Hematopoietic multipotent progenitor cell treated with erythropoietin and hydrocortisone succinate and interleukin-3 and kit ligand, for 17 days (in vitro differentiated cells): ENCODE measurements at places on chromosomes 7 and 10.

DNA sequence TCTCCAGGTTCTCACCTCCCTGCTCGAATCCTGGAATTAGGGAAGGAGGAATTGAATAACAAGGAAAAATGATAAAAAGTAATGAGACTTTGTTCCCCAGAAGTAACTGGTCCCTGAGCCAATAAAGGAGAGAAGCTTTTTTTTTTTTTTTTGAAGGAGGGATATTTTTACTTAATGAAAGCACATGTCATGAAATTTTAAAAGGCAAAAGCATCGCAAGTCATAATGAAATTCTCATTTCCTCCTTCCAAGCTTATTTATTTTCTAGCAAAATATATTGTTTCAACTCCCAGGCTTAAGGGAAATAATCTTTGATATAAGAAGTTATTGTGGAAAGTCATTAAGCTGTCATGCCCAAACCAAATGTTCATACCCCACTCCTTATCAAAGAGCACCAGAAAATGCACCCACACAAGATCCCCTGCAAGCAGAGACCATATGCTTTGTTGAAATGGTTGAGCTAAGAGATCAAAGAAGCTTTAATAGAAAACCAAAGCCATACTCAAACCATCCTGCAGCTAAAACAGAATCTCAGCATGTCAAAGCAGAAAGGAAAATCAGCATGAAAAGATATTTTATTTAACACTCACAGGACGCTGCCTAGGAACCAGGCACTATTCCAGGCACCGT is 16.7 kb upstream of the ABCC2 start:
- DNase-seq, result no peak

- DNase-seq, result no peak
Observed at GRCh38 chr10:132650611-132651250, 113.1 kb downstream of the INPP5A start.

DNA sequence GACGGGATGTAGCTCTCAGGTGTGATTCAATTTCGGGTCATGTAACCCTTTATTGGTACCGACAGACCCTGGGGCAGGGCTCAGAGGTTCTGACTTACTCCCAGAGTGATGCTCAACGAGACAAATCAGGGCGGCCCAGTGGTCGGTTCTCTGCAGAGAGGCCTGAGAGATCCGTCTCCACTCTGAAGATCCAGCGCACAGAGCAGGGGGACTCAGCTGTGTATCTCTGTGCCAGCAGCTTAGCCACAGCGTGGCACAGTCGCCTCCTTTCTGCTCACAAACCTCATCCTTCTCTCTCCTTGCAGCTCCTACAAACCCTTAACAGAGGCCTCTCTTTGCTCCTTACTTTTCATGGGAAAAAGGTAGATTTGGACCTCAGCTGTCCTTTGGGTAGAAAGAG is 197.5 kb upstream of the PRSS58 start:
- DNase-seq, result no peak

GRCh38 chr10:115624448-115624847 is 531.3 kb downstream of the ATRNL1 start:
- DNase-seq, result no peak

- no peak for DNase-seq
Observed at GRCh38 chr10:18713077-18713476, 53.8 kb downstream of the ARL5B start.

DNA sequence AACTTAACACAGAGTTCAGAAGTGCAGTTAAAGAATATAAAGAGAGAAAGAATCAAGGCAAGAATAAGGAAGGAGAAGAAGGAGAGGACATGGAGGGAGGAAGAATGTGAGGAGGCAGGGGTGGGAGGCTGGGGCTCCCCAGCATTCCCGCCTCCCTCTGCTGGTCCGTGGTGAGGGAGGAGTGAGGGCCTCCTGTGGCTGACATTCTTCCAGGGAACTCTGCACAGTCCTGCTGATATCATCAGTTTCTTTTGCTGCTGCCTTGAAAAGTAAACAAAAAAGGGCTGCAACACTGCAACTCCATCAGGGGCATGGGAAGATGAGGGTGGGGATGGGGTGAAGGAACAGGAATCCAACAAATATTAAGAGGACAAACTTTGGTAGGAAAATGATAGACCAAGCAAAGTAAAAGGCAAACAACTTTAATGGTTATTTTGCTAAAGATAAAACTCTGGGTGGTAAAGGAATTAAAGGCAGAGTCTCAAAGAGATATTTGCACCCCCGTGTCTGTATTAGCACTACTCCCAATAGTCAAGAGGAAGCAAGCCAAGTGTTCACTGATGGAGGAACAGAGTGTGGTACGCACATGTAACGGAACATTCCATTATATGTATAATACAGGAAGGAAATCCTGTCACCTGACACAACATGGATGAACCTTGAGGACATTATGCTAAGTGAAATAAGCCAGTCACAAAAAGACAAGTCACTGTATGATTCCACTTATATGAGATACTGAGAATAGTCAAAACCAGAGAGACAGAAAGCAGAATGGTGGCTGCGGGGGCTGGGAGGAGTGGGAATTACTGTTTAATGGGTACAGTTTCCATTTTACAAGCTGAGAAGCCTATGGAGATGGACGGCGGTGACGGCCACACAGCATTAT is 8.0 kb upstream of the SPOCK2 start:
- no peak for DNase-seq

- DNase-seq, result no peak
Observed at GRCh38 chr10:103921750-103922195, 3.8 kb upstream of the STN1 start.

GRCh38 chr10:110919349-110919931 is at the start of gene SHOC2:
TSS of gene SHOC2 (plus strand) at chr10:110919604. CDS start at chr10:110964359, 44,755 bp downstream.
- DNase-seq, result no peak

- no peak for DNase-seq
Observed at GRCh38 chr7:78634093-78634492, 819.4 kb downstream of the MAGI2 start.

DNA sequence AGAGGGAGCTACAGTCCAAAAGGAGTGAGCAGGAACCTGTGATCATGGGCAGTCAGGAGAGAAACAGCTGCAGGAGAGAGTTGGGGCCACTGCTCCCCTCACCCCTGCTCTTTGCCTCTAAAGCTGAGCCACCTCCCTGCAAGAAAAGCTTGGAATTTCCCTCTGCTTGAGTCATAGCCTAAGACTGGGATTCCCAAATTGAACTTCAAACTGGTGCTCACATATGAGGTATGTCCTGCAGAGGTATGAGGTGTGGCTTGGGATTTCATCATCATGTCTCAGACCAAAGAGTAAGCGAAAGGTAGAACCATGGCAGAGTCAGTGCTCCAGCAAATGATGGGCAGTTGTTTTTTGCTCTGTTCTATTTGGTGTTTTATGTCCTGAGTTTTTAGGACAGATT is 237.1 kb upstream of the NRP1 start:
- no peak for DNase-seq

DNA sequence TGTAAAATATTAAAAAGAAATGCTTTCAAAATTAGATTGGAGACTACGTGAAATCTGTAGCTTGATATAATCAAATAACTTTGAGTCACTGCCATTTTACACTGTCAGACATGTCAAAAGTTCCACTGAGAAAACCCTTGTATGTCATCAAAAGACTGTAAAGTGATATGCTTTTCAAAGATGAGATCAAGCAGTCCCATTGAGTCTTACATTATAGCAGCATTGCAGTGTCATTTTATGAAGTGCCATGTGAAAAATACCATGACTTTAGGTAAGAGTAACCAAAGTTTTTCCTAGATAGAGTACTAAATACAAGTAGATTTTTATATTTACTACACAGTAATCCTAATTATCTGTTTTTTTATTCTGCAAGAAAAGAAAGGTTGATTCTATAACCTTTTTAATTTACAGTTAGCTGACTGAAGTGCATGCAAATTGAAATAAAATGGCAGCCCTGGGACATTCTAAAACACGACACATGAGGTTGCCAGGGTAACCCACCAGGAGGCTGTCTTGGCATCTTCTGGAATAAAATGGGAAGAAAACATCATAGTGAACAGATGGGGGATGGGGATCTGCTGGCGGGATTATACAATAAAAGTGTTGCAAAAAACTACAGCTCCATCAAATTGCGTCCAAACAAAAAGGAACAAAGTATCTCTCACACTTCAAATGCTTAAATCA is 91.3 kb upstream of the TMEM106B start:
- no peak for DNase-seq

- DNase-seq, result no peak
Observed at GRCh38 chr10:94299417-94299816, 63.3 kb downstream of the NOC3L start.

GRCh38 chr10:51010977-51011376 is 63.3 kb upstream of the PRKG1 start:
- DNase-seq, result peak; percentile 32
